ENCODE measurements at places on chromosomes 12 and 14.
A peak's percentile ranks its signal among the peaks of the same experiment; 100 is the strongest.

DNA sequence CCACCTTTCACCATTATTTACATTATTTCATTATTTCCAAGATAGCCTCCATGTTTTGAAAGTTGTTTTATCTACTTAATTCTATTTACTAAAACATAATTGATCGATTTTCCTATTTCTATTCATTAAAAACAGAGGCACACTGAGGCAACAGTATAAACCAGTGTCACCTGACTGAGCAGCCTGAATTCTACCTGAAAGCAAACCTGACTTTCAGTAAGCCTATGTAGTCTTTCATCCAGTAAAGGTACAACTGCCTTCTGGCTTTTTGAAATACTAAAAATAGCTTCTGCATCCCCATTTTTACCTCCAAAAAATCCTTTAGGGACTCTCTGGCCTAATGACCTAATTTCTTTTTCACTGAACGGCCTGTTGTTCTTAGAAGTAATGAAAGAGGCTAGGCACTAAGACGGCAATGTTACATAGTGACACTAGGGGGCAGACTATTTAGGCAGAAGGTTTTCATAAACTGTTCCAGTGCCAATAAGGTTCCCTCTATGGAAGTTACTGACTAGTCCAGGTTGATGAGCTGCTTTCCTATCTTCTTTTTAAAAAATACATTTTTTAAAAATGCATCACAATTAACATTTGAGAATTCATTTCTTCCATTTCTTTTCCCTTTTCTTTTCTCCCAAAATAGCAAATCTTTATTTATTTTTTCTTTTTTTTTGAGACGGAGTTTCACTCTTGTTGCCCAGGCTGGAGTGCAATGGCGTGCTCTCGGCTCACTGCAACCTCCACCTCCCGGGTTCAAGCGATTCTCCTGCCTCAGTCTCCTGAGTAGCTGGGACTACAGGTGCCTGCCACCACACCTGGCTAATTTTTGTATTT, 17.5 kb downstream of the ANAPC5 start:
- DNase-seq, result no peak

GRCh38 chr12:6914947-6915788, 788 bp downstream of the ENO2 start:
- DNase-seq, result no peak

GRCh38 chr14:93744876-93745275, 43.4 kb downstream of the PRIMA1 start:
- no peak for DNase-seq

DNA sequence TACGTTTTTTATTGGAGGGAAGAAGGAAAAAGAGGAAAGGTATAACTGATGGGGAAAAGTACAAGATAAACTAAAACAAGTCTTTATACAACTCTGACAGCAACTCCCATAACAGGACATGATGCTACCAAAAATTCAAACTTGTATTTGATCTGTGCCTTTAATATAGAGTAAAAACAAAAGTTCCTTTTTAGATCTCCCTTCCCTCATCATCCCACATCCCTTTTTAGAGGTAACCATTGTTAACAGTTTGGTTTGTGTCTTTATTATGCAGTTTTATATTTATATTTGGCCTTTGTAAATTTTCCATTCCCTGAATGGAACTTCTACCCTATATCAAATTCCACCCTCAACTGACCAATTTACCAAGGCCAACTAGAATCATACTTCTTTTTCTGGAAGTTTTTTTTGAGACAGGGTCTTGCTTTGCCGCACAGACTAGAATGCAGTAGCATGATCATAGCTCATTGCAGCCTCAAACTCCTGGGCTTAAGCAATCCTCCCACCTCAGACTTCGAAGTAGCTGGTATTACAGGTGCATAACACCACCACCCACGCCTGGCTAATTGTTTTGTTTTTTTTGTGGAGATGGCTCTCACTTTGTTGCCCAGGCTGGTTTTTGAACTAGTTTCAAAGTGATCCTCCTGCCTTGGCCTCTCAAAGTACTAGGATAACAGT, 36.9 kb downstream of the RAB21 start:
- DNase-seq, result no peak

DNA sequence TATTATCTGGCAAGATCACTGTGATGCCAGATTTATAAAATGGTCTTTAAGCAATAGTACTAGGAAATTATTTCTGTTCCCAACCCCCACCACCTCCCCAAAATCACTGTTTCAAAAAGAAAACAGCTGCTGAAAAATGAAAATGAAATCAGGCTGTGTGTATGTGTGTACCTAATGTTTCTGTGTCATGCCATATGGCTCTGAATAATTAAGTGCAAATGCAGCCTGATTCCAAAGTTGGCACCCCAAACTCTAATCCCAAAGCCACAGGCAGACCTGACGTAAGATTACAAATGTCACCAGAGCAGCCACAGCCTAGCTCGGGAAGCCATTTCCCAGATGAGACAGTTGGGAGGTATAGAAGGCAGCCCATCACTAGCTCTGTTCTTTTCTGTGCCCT, 175.5 kb downstream of the MED13L start:
- DNase-seq, result no peak

DNA sequence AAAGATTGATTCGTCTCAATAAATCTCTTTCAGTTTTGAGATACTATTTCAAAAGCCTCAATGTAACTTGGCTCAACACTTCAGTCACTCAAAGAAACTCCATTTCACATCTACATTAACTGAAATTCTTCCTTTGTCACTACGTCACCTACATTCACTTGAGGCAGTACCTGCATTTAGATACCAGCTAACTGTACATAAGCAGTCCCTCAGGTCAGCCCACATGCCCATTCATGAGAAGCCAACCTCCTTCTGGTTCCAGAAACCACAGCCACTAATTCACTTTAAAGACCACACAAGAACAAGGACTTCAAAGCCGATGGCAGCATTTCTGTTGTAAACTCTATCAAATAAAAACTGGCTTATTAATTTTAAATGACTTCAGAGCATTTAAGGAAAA, 43.0 kb downstream of the SETD3 start:
- no peak for DNase-seq

- no peak for DNase-seq
Measured at GRCh38 chr14:90654831-90655276, 161.4 kb downstream of the TTC7B start.

- DNase-seq, result no peak
Measured at GRCh38 chr14:46063872-46064271, 587.7 kb downstream of the RPL10L start.

DNA sequence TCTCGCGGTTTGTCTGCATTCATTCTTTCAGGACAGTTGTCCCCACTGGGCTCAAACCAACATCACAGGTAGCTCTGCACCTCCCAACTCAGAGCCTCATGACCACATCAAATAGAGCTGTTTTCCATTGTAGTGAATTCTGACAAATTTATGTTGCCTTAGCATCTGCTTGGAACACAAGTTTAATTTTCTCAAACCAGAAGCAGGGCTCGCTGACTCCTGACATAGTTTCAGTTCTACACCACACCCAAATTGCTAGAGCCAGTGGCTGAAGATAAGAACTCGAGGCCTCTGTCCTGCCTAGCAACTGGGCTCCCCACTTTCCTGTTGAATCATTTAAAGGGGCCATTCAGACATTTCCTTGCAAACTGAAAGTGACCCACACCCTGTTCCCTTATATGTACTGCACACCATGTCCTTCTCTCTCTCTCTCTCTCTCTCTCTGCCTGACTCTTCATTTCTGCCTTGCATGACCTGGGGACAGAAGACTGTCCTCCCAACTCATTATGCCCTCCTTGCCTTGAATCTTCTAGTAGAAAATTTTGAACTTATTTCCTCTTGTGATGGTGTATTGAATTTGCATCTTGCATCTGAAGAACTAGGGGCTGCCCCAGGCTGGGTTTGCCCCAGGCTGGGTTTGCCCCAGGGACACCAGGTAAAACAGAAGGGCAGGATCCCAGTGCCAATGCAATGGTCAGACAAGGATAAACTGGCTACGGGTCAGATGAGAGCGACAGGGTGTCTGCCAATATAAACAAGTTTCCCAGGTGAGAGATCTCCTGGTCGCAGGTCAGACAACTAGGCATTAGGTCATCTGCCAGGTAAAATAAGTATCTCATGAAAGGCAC, 9.7 kb upstream of the WSCD2 start:
- DNase-seq, result no peak

- DNase-seq, result no peak
Measured at GRCh38 chr12:32754111-32754510, 1.6 kb downstream of the YARS2 start.

DNA sequence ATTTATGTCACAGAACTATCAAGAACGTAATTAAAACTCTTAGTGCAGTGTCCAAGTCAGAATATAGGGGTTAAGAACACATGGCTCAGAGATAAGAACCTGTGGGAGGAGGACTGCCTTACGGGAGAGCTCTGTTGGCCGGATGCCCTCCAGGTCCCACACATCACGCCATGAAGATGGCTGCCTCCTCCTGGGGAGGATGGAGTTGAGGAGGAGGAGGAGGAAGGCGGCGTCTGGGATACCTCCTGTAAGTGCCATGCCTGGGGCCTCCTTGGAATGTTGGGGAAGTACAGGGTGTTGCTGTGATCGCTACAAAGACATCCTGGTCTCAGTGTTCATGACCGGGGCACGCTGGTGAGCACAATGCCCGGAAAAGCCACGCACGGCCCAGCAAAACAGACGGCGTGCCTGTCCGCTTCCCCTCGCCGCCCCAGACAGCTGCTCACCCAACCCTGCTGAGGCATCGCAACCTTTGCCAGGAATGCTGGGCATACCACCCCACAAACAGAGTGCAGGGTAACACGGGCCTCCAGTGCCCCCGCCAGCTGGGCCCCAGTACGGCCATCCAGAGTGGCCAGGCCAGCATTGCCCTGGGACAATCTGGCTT, 28.7 kb upstream of the CD9 start:
- DNase-seq, result no peak

- no peak for DNase-seq
Measured at GRCh38 chr14:75977582-75977943, 4.2 kb downstream of the TGFB3 start.

DNA sequence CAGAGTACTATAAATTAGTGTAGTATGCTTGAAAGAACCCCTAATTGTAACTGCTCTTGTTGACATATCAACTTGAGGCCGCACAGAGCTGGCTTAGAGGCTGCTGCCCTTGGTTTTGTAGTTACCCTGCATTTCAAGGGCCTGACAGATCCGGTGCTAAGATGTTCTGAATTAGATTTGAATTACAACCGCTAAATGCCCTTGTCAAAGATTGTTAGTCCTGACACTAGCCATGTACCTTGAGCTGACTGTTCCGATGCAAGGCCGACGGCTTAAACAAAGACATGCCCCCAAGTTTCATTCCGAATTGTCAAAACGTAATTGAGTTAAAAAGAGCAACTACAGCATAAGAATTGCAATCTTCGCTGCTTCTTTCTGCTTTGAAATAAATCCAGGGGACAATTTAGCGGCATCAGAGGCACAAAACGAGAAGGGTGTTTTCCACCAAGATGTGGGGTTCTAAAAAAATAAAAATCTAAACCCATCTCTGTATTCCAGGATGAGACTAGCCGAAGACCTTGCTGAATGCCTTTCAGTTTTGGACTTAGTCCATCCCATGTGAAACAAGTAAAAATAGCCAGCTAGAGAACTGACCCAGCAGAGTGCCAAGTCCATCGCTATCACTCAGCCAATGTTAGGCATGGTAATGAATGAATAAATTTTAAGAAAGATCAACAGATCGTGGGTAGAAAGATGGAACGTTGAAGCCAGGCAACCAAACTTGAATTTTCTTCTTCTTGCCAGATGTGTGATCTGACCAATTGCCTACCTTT, 148.7 kb downstream of the DICER1 start:
- DNase-seq, result no peak

GRCh38 chr12:132021965-132022364, 72.2 kb downstream of the EP400 start:
- DNase-seq, result no peak

GRCh38 chr12:52741375-52742195, 35.6 kb downstream of the KRT76 start:
- peak; percentile 2 for DNase-seq

- DNase-seq, result no peak
Measured at GRCh38 chr12:127169321-127170181, 1097.4 kb upstream of the TMEM132C start.

DNA sequence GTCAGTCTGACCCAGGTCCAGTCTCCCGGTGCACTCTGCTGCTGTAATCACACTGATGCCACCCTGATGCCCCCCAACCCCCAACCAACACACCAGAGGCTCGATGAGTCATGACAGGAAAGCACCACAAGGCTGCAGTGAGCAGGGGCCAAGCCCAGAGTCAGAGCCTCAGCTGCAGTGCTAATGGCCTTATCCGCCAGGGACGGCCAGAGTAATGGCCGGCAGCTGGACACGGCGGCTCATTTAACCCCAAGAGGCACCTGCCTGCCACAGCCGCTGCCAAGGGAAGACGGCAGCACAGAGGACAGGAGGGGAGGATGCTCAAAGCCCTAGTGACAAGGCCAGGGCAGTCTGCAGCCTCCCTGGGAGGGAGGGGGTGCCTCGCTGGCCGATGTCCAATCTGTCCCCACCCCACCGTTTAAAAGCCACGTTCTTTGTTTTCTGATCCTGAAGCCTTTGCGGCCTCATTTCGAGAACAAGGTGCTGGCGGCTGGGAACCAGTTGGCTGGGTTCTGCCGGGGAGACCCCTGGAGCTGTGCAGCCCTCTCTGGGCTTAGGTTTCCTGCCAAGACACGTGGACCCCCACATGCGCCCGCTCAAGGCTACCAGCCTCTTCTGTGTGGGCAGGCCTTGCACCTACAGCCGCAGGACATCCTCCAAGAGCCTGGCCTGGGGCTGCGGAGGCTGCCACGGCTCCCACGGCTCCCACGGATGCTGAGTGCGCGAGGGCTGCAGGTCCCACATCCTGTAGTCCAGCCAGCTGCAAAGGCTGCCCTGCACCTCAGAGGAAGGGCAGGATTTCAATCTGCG, 13.1 kb downstream of the CCDC85C start:
- DNase-seq, result no peak

- no peak for DNase-seq
Measured at GRCh38 chr12:39722504-39722903, 102.9 kb upstream of the ABCD2 start.

GRCh38 chr12:16920451-16920850, 314.5 kb upstream of the LMO3 start:
- DNase-seq, result no peak

DNA sequence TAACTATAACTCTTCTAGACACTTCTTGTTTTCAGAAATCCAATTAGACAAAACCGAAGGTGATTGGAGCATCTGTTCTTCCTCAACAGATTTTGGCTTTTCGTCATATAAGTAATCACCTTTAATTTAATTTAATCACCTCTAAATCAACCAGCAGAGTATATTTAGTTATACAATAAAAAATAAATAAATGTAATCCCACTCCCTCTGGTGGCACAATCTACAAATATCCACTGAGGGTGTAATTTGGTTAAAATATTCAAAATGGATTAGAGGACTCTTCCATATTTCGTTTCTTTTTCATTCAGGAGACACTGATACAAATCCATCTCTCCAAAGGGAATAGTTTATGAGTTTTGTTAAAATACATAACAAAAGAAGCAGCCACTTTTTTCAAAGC, 18.3 kb upstream of the SLC35F4 start:
- no peak for DNase-seq
